ENCODE measurements at places on chromosomes 1 and 21.

DNA sequence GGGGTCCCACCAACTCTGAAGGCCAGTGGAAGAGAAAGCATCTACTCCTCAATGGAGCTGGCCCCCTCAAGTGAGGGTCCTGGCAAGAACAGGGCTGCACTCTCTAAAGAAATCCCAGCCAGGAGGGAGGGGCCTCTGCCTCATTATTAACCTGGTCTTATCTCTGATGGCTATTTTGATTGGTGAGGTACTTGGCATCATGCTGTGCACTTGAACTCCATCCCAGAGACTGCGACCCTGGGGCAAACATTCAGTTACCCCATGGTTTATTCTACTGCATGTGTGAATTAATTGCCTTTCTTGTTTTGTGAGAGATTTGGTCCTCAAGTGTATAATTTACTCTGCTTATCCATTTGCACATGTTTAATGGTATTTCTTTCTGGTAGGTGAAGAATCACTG, 55.0 kb upstream of the ETV3 start:
- no peak overlapping the region for H3K4me3 ChIP-seq
- no peaks in the 10 kb centered on the region for H3K36me3 ChIP-seq
- peaks cover 37% of the 10 kb centered on the region for H3K27me3 ChIP-seq
- DNase-seq, result no peak
- no peak overlapping the region for H3K27ac ChIP-seq
- H3K4me1 ChIP-seq, result peaks cover 6% of the 10 kb centered on the region

DNA sequence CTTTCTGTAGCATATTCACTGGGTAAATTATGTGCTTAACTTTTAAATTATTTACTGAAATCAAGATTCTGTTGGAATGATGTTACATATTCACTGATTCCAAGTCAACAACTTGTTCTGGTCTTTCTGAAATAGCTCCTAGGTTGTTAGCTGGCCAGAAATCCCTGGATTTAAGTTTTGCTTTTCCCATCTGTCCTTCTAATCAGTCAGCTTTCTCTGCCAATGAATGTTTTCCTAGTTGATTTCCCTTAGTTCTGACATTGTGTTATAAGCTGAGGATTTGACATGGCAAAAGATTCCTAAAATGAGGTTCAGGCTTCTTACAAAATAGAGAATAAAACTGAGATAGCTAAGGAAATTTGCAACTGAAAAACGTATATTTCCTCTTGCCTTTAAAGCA, 1479.6 kb downstream of the MRPL39 start:
- no peak for DNase-seq
- no peaks in the 10 kb centered on the region for H3K36me3 ChIP-seq
- H3K4me3 ChIP-seq, result no peak overlapping the region
- no peaks in the 10 kb centered on the region for H3K27me3 ChIP-seq
- no peaks in the 10 kb centered on the region for H3K4me1 ChIP-seq
- H3K27ac ChIP-seq, result no peak overlapping the region

DNA sequence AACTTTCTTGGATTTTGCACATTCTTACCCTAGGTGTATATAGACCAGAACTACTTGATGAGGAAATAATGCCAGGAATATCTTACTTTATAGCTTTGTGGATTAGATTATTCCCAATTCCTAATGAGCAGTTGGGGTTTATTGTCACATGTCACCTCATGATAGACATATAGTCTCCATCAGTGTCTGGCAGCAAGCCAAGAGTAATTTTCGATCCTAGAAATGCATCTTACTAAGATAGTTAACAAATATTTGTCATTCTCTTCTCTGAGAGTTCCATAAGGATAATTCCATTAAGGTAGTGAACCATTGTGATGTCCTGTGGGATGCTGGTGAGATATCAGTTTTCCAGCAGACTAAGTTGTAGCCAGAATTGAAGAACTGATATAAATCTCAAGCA, 1282.9 kb upstream of the B3GALT2 start:
- H3K36me3 ChIP-seq, result no peaks in the 10 kb centered on the region
- DNase-seq, result no peak
- H3K27ac ChIP-seq, result no peak overlapping the region
- H3K4me3 ChIP-seq, result no peak overlapping the region
- no peaks in the 10 kb centered on the region for H3K4me1 ChIP-seq

DNA sequence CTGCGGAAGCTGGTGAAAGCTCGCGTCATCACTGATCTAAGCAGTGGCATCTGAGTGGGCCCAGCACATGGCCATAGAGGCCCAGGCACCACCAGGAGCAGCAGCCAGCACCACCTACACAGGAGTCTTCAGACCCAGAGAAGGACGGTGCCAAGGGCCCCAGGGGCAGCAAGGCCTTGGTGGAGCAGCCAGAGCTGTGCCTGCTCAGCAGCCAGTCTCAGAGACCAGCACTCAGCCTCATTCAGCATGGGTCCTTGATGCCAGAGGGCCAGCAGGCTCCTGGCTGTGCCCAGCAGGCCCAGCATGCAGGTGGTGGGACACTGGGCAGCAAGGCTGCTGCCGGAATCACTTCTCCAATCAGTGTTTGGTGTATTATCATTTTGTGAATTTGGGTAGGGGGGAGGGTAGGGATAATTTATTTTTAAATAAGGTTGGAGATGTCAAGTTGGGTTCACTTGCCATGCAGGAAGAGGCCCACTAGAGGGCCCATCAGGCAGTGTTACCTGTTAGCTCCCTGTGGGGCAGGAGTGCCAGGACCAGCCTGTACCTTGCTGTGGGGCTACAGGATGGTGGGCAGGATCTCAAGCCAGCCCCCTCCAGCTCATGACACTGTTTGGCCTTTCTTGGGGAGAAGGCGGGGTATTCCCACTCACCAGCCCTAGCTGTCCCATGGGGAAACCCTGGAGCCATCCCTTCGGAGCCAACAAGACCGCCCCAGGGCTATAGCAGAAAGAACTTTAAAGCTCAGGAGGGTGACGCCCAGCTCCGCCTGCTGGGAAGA, 3.2 kb upstream of the ARTN start:
- no peak overlapping the region for H3K4me3 ChIP-seq
- no peaks in the 10 kb centered on the region for H3K36me3 ChIP-seq
- peaks cover 6% of the 10 kb centered on the region for H3K4me1 ChIP-seq
- H3K27ac ChIP-seq, result no peak overlapping the region
- DNase-seq, result no peak

- H3K27me3 ChIP-seq, result peaks cover 2% of the 10 kb centered on the region
- peaks cover 1% of the 10 kb centered on the region for H3K4me1 ChIP-seq
- no peak for DNase-seq
- no peak overlapping the region for H3K4me3 ChIP-seq
- H3K27ac ChIP-seq, result no peak overlapping the region
Measured at GRCh38 chr1:201717286-201717685, 111.7 kb upstream of the IPO9 start.

GRCh38 chr21:18722193-18722592, 318.6 kb upstream of the TMPRSS15 start:
- no peak for DNase-seq
- H3K27ac ChIP-seq, result no peak overlapping the region
- no peaks in the 10 kb centered on the region for H3K4me1 ChIP-seq
- no peaks in the 10 kb centered on the region for H3K27me3 ChIP-seq
- H3K36me3 ChIP-seq, result no peaks in the 10 kb centered on the region

GRCh38 chr1:205315008-205315618, 6.4 kb downstream of the NUAK2 start:
- H3K27me3 ChIP-seq, result peaks cover 20% of the 10 kb centered on the region
- DNase-seq, result no peak
- H3K27ac ChIP-seq, result no peak overlapping the region
- peaks cover 17% of the 10 kb centered on the region for H3K36me3 ChIP-seq

DNA sequence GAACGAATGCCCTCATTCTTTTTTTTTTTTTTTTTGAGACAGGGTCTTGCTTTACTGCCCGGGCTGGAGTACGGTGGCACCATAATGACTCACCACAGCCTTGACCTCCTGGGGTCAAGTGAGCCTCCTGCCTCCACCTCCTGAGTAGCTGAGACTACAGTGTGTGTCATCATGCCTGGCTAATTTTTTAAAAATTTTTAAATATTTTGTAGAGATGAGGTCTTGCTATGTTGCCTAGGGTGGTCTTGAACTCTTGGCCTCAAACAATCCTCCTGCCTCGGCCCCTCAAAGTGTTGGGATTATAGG, 69.4 kb downstream of the ALG14 start:
- no peak overlapping the region for H3K4me3 ChIP-seq
- no peaks in the 10 kb centered on the region for H3K4me1 ChIP-seq
- no peaks in the 10 kb centered on the region for H3K27me3 ChIP-seq
- H3K27ac ChIP-seq, result no peak overlapping the region

DNA sequence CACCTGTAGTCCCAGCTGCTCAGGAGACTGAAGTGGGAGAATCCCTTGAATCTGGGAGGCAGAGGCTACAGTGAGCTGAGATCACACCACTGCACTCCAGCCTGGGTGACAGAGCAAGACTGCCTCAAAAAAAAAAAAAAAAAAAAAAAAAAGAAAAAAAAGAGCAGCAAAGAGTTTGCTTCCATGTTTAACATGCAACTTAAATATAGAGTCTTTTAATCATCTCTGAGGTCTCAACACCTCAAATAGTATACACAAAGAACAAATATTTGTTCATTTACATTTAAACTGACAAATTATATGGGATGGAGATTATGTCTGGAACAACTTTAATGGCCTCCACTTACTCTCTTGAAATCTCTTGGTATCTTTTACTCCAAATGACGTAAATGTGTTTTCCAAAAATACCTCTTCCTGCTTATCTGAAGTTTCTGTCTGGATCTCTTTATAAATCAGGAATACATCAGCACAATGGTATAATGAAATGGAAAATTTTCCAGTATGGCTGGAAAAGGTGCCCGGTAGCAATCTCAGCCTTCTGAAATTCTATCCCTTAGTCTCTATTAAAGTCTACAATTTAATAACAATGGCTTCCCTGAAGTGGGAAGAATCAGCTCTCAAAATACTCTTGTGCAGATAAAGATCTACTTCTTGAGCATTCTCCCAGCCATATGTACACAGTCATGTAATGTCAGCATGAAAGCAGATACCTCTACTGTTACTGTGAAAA, 258.5 kb downstream of the OMA1 start:
- DNase-seq, result no peak
- no peaks in the 10 kb centered on the region for H3K27me3 ChIP-seq
- H3K4me1 ChIP-seq, result no peaks in the 10 kb centered on the region

DNA sequence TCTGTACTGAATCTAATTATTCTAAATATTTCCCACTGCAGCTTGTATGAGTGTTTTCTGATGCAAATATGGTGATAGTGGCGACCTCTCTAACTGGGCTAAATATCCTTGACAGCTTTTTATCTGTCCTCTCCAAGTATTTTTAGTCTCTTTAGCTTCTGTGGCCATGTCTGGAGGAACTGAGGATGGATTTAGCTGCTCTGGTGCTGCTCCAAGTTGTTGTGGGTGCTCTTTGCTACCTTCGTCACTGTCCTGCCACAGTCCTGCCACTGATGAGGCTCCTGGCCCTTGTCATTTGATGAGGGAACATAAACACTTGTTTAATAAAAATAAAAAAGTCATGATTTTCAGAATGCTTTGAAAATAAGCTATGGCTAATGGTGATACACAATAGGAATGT, 15.9 kb downstream of the CAMTA1 start:
- peaks cover 18% of the 10 kb centered on the region for H3K4me1 ChIP-seq
- no peak overlapping the region for H3K27ac ChIP-seq
- H3K4me3 ChIP-seq, result no peak overlapping the region
- no peaks in the 10 kb centered on the region for H3K27me3 ChIP-seq
- H3K36me3 ChIP-seq, result no peaks in the 10 kb centered on the region

DNA sequence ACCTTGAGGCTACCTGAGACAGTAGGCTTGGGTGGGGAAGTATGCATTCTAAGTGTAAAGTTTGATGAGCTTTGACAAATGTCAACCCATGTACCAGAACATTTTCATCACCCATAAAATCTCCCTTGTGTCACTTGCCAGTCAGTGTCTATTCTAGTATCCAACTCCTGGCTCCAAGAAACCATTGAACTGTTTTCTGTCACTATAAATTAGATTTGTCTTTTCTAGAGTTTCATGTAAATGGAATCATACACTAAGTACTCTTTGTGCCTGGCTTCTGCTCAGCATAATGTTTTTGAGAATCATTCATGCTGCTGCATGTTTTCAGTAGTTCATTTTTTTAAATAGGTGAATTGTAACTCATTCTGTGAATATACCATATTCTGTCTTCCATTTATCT, 165.4 kb downstream of the DNM3 start:
- no peak overlapping the region for H3K4me3 ChIP-seq
- no peak for DNase-seq
- H3K4me1 ChIP-seq, result no peaks in the 10 kb centered on the region
- H3K27ac ChIP-seq, result no peak overlapping the region
- peaks cover 3% of the 10 kb centered on the region for H3K27me3 ChIP-seq
- no peaks in the 10 kb centered on the region for H3K36me3 ChIP-seq

GRCh38 chr1:13224480-13225060, 1.4 kb downstream of the PRAMEF18 start:
- H3K27me3 ChIP-seq, result peaks cover 4% of the 10 kb centered on the region
- no peak overlapping the region for H3K27ac ChIP-seq
- H3K4me1 ChIP-seq, result no peaks in the 10 kb centered on the region
- no peak overlapping the region for H3K4me3 ChIP-seq

Measured in T-helper 2 cell treated with Interferon-gamma antibody and Interleukin-4, amounts not matched to agents 5 μg/mL and 100 μg/mL, for 36 hours (primary cell).